ENCODE measurements at places on chromosomes 7 and 10. TPM values are rescaled to one million over a fixed set of nuclear protein-coding genes. Genes with fewer than 3 reads are reported as not detected.

- peak within 1 kb of the TSS; percentile 72 for H3K4me3 ChIP-seq
- peaks cover 6% of the 10 kb centered on the region for H3K4me1 ChIP-seq
- H3K27ac ChIP-seq = peak within 1 kb of the TSS; percentile 56
Measured at GRCh38 chr7:99374111-99375064, at the start of gene ARPC1B. TSS of gene ARPC1B (plus strand) at chr7:99374730. CDS start at chr7:99385715, 10,985 bp downstream.

Gene TRIM74
- 0.74 TPM for total RNA-seq

Gene NAPEPLD
- 19.7 TPM for total RNA-seq

Gene CLRN3
- total RNA-seq = not detected

GRCh38 chr7:139706837-139707236, 71.0 kb downstream of the HIPK2 start:
- no peak overlapping the region for H3K27ac ChIP-seq
- H3K27me3 ChIP-seq = no peaks in the 10 kb centered on the region
- H3K4me1 ChIP-seq = peaks cover 23% of the 10 kb centered on the region
- no peak overlapping the region for H3K4me3 ChIP-seq
- no peak for DNase-seq

DNA sequence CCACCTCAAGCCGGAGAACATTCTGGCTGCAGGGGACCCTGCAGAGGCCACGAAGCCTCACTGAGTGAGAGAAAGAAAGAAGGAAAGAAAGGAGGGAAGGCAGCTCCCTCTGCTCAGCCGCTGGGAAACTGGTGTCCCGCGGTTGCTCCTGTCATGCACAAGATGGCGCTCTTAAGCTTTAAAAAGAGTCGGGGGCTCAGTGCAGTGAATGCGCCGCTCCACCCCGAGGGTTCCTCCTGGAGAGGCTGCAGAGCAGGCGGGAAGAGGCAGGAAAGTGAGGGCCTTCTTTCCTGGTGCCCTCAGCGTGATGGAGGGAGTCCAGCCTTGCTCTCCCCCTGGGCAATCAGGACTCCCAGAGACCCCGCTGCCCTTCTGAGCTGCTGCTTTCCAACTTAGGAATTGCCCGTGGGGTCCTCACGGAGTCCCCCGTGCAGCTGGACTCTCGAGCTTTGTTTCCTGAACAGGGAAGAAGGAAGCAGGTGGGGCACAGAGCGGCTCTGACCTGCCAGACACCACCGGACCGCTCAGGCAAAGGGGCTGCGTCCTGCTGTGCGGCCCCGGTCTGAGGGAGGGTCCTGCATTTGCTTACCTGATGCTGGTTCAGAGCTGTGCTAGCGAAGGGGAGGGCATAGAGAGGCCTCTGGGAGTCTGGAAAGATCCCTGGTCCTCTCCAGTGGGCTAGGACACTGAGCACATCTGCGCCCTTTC, 141.9 kb upstream of the MKI67 start:
- no peaks in the 10 kb centered on the region for H3K4me1 ChIP-seq
- H3K27me3 ChIP-seq = no peaks in the 10 kb centered on the region
- no peak for DNase-seq
- no peak overlapping the region for H3K27ac ChIP-seq
- no peaks in the 10 kb centered on the region for H3K36me3 ChIP-seq

Gene TRIM24
- 55.6 TPM for total RNA-seq

DNA sequence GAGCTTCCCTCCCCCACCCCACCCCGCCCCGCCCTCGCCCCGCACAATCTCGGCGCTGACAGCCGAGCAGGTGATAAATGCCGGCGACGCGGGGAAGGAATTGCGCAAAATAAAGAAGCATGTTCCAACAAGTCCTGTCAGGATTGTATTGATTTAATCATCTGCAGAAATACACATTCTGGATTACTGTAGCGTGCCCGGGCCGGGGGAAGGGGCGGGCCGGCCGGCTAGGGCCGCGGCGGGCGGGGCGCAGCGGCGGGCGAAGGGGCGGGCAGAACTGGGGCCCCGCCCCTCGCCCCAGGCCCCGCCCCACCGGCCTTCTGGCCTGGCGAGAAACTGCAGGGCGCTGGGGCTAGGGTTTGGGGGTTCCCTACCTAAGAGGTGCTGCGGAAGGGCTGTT, 88.9 kb upstream of the PAX2 start:
- H3K4me1 ChIP-seq = no peaks in the 10 kb centered on the region
- H3K27ac ChIP-seq = no peak overlapping the region
- no peaks in the 10 kb centered on the region for H3K27me3 ChIP-seq
- no peak overlapping the region for H3K4me3 ChIP-seq
- DNase-seq = no peak

DNA sequence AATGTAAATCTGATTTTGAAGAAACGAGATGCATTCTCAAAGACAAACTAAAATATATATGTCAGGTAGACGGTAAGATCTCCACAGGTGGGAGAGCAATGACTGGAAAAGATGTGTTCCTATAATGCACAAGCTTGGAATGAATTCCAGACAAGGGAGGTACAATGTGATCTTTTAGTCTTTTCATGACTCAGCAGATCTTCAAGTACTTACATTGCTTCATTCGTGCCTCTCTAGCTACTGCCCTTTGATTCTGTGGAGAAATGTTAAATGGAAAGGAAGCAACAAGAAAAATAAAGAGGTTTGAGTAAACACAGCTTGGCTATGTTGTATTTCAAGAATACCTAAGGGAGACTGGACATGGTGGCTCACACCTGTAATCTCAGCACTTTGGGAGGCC, 106.6 kb downstream of the GAD2 start:
- no peak overlapping the region for H3K27ac ChIP-seq
- no peaks in the 10 kb centered on the region for H3K27me3 ChIP-seq
- no peaks in the 10 kb centered on the region for H3K4me1 ChIP-seq
- DNase-seq = no peak

Gene NPY4R
- total RNA-seq = not detected

Gene UBN2
- 12.6 TPM for total RNA-seq

Gene WDR86
- 11.1 TPM for total RNA-seq

Gene CH25H
- 2.4 TPM for total RNA-seq

DNA sequence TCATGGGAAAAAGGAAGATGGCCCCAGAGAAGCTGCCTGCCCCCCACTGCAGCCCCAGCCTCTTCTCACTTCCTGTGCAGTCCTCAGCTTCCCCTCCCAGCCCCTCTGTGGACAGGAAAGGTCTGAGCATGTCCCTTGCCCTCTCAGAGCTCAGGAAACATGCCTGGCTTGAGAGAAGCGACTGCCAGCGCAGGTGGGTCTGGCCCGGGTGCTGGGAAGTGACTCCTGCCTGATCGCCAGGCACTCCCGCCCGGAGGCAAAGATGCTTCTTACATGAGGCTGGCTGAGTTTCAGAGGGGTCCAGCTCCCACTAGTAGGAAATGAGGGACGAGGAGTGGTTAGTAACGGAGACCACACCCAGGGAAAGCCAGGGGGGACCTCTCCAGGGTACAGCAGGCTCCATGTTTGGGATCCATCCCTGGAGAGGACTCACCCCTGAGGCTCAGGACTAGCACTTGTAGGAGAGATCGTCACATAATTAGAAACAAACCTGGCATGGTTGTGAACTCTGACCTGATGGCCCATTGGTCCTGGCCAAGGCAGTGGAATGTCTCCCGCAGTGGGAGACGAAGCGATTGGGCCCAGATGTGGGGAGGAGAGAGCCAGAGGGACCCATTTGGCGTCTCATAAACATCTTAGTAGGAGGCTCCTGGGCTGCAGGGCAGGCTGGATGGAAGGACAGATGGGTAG, 12.3 kb downstream of the ELN start:
- H3K27ac ChIP-seq = no peak overlapping the region
- H3K36me3 ChIP-seq = no peaks in the 10 kb centered on the region
- DNase-seq = no peak
- no peak overlapping the region for H3K4me3 ChIP-seq
- H3K27me3 ChIP-seq = no peaks in the 10 kb centered on the region
- H3K4me1 ChIP-seq = peaks cover 3% of the 10 kb centered on the region

Gene DNAJC12
- total RNA-seq = 11.3 TPM

DNA sequence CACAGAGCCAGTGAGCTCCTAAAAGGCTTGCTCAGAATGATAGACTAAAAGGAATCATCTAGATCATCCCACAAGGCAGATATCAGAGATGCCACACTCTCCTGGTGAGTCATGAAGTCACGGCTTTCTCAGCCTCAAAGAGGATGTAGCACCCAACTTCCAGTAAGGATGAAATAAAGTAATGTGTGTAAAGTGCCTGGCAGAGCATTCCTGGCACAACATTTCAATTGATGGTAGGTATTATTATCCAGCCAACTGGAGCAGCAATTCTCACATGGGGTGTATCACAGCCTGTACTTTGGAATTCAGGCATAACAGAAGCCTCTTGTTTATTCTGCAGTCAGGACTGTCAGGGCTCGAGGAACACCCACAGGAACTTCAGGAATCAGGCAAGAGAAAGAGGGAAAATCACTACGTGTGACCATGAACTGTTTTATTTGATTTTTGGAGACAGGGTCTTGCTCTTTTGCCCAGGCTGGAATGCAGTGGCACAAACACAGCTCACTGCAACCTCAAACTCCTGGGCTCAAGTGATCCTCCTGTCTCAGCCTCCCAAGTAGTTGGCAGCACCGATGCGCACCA, 5.3 kb upstream of the NAT16 start:
- H3K27me3 ChIP-seq = no peaks in the 10 kb centered on the region
- H3K4me3 ChIP-seq = no peak overlapping the region
- H3K36me3 ChIP-seq = no peaks in the 10 kb centered on the region
- DNase-seq = no peak

- peak overlapping the region; percentile 84 for H3K27ac ChIP-seq
- H3K4me1 ChIP-seq = peaks cover 16% of the 10 kb centered on the region
- H3K36me3 ChIP-seq = no peaks in the 10 kb centered on the region
- H3K4me3 ChIP-seq = no peak overlapping the region
Measured at GRCh38 chr7:94295850-94296249, 98.8 kb upstream of the COL1A2 start.

DNA sequence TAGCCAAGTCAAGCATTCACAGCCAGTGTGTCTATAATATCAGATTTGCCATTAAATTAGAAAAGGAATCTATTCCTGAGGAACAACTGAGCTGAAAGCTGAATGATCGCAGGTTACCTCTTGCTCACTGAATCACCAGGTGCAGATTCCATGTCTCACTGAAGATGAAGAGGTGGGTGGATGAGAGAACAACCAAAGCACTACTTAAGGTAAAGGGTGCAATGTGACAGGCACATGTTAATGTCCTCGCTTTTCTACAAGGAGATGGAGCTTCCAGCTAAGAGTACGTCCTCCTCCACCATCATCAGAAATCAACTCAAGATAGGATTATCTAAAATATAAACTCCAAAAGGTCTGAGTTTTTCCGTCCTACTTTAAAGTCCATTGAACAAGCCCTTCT, 4.6 kb downstream of the SORCS1 start:
- H3K36me3 ChIP-seq = no peaks in the 10 kb centered on the region
- H3K27ac ChIP-seq = no peak overlapping the region
- no peaks in the 10 kb centered on the region for H3K4me1 ChIP-seq
- no peak overlapping the region for H3K4me3 ChIP-seq

DNA sequence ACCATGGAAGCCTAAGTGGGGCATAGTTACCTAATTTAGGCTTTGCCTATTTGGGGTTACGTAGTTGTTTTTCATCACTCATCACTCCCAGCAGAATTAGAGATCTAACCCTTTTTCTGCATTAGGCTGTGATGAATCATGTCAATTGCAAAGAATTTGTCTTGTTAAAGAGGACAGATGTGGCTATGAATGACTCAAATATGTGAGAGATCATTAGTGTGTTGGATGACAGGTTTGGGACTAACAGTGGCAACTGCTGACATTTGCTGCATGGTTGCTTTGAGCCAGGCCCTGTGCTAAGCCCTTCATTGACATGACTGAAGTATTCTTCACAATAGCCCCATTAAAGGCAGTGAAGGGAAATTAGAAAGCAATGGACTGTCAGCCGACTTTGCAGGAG, 83.4 kb upstream of the BMPER start:
- H3K4me1 ChIP-seq = no peaks in the 10 kb centered on the region
- no peaks in the 10 kb centered on the region for H3K27me3 ChIP-seq
- no peaks in the 10 kb centered on the region for H3K36me3 ChIP-seq

Gene SYT15B
- total RNA-seq = 2.8 TPM

Gene OR2A12
- total RNA-seq = not detected

Gene SYT15
- total RNA-seq = 3.8 TPM

GRCh38 chr7:67518580-67518979, 521.9 kb downstream of the TYW1 start:
- no peaks in the 10 kb centered on the region for H3K27me3 ChIP-seq
- no peaks in the 10 kb centered on the region for H3K4me1 ChIP-seq
- no peak for DNase-seq
- no peaks in the 10 kb centered on the region for H3K36me3 ChIP-seq

DNA sequence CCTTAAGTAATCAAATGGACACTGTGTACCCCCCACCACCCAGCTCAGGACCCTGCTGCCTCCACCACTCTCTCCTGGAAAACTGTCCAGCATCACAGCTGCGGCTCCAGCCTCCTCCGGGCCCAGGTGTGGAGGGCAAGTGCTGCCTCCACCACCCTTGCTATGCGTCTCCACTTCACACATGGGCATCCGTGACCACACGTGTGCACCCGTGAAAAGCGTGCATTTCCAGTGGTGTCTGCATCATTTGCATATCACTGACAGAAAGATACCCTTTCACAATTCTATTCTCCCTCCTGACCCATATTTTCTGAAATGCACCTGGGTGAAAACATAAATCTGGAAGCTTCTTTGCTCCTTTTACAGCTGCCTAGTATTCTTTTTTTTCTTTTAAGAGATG, 89.7 kb upstream of the PDGFA start:
- H3K36me3 ChIP-seq = no peaks in the 10 kb centered on the region
- H3K27ac ChIP-seq = no peak overlapping the region
- peaks cover 3% of the 10 kb centered on the region for H3K4me1 ChIP-seq
- no peak overlapping the region for H3K4me3 ChIP-seq

- H3K36me3 ChIP-seq = no peaks in the 10 kb centered on the region
- H3K27ac ChIP-seq = no peak overlapping the region
- peak; percentile 43 for DNase-seq
- no peaks in the 10 kb centered on the region for H3K27me3 ChIP-seq
- no peak overlapping the region for H3K4me3 ChIP-seq
- peaks cover 22% of the 10 kb centered on the region for H3K4me1 ChIP-seq
Measured at GRCh38 chr7:2802504-2803341, 41.4 kb downstream of the GNA12 start.

Gene SP8
- not detected for total RNA-seq

- peaks cover 4% of the 10 kb centered on the region for H3K4me1 ChIP-seq
- peak overlapping the region; percentile 88 for H3K4me3 ChIP-seq
- H3K27ac ChIP-seq = no peak overlapping the region
- DNase-seq = no peak
- H3K36me3 ChIP-seq = no peaks in the 10 kb centered on the region
Measured at GRCh38 chr7:116861717-116862116, 670 bp upstream of the CAPZA2 start.

DNA sequence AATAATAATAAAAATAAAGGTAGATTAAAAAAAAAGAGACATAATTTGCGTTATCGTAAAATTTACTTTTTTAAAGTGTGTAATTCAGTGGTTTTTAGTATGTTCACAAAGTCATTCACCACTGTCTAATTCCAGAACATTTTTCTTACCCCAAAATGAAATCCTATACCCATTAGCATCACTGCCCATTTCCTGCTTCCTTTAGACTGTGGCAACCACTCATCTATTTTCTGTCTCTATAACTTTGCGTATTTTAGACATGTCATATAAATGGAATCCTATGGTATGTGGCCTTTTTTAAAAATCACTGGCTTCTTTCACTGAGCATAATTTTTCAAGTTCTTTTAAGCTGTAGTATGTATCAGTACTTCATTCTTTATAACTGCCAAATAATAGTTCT, 53.6 kb downstream of the KAT6B start:
- no peak overlapping the region for H3K27ac ChIP-seq
- H3K36me3 ChIP-seq = no peaks in the 10 kb centered on the region
- DNase-seq = no peak
- H3K4me3 ChIP-seq = no peak overlapping the region
